Lower lobe of right lung (tissue), 2 donors: ENCODE measurements at places on chromosomes 6 and 20. TPM values are rescaled to one million over a fixed set of nuclear protein-coding genes. Genes with fewer than 3 reads are reported as not detected.

DNA sequence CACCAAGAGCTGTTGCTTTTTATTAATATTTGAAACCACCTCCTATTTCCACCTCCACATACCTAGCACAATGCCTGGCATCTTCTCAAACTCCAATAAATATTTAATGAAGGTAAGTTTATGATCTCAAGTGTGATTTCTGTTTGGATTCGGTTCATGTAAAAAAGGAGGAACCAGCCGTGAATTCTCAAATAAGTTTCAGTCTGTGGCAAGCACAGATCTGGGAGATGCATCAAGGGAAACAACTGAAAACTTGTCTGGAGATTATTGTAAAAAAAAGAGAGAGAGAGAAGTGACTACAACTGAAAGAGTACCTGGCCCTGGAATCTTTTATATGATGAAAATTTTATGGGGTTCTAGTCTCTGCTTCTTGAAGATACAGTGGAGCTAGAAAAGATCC, 52.8 kb upstream of the PNRC1 start:
- H3K27ac ChIP-seq: no peak overlapping the region
- no peaks in the 10 kb centered on the region for H3K27me3 ChIP-seq
- no peak for DNase-seq
- no peaks in the 10 kb centered on the region for H3K36me3 ChIP-seq

- no peak for DNase-seq
- H3K36me3 ChIP-seq: no peaks in the 10 kb centered on the region
- no peaks in the 10 kb centered on the region for H3K27me3 ChIP-seq
- no peak overlapping the region for H3K27ac ChIP-seq
- H3K4me1 ChIP-seq: no peaks in the 10 kb centered on the region
Observed at GRCh38 chr6:56193846-56194245, 53.5 kb downstream of the COL21A1 start.

Gene RPS10
- 956 TPM for total RNA-seq

DNA sequence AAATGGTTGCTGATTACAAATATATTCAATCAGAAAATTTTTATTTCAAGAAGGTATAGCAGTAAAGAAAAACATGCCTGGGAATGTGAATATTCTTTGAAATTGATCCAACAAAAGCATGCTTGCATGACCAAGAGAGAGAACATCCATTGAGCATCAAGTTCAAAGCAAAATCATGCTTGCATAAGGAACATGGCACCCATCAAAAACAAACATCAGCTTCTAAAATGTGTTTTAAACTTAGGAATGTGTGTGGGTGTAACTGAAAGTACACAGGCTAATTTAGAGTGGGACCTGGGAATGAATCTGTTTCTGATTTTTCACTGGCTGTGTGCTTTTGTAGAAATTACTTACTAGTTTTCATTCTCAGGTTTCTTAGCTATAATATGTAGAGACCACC, 5.6 kb downstream of the SLC17A5 start:
- peaks cover 19% of the 10 kb centered on the region for H3K4me1 ChIP-seq
- H3K27ac ChIP-seq: no peak overlapping the region
- H3K4me3 ChIP-seq: no peak overlapping the region
- no peaks in the 10 kb centered on the region for H3K27me3 ChIP-seq
- H3K36me3 ChIP-seq: peaks cover 19% of the 10 kb centered on the region
- DNase-seq: no peak

Gene SASH1
- total RNA-seq: 103 TPM

- H3K27ac ChIP-seq: no peak overlapping the region
- H3K27me3 ChIP-seq: no peaks in the 10 kb centered on the region
- no peak overlapping the region for H3K4me3 ChIP-seq
- DNase-seq: no peak
- H3K4me1 ChIP-seq: no peaks in the 10 kb centered on the region
Observed at GRCh38 chr6:76124018-76124417, 51.6 kb upstream of the IMPG1 start.

Gene NTSR1
- not detected for total RNA-seq

DNA sequence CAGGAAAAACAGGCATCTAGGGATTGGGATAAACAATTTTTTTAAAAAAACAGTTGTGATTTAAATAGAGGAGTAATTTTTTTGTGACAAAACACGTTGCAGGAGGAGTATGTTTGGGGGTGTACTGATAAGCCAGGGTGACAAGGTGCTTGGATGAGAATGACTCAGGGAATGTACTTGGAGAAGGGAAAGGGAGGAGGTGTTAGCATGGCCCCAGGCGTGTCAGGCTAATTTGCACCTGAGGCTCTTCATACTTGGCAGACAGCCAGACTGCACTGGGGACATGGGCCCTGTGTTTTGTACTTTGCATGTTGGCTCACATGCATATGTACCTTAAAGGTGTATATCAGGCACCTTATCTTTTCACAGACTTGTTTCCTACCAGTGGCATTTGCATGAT, 22.8 kb downstream of the PANK2 start:
- peak; percentile 57 for DNase-seq
- H3K27ac ChIP-seq: no peak overlapping the region
- H3K27me3 ChIP-seq: no peaks in the 10 kb centered on the region
- peaks cover 93% of the 10 kb centered on the region for H3K36me3 ChIP-seq
- no peak overlapping the region for H3K4me3 ChIP-seq

DNA sequence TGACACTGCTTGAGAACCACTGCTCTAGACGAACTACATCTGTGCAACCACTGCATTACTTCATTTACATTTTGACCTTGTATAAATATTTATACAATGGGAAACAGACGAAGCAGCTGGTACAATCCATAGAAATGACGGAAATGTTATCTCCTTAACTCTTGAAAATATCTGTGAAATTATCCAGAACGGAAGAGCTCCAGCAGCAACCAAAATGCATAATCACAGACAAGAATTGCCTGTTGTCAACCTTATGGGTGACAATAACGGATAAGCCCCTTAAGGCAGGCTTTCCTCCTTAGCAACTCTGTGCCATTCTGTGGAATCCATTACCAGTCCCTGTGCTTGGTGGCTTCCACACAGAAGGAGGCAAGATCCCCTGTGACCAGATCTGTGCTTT, 115.4 kb downstream of the DTNBP1 start:
- H3K4me1 ChIP-seq: peaks cover 37% of the 10 kb centered on the region
- no peak for DNase-seq
- no peaks in the 10 kb centered on the region for H3K27me3 ChIP-seq
- no peaks in the 10 kb centered on the region for H3K36me3 ChIP-seq
- no peak overlapping the region for H3K4me3 ChIP-seq
- H3K27ac ChIP-seq: no peak overlapping the region

GRCh38 chr6:110658631-110659211, 156.5 kb downstream of the CDK19 start:
- H3K27me3 ChIP-seq: no peaks in the 10 kb centered on the region
- DNase-seq: no peak
- H3K36me3 ChIP-seq: no peaks in the 10 kb centered on the region
- no peaks in the 10 kb centered on the region for H3K4me1 ChIP-seq
- H3K27ac ChIP-seq: no peak overlapping the region
- H3K4me3 ChIP-seq: no peak overlapping the region

GRCh38 chr6:122730775-122731386, 48.6 kb upstream of the FABP7 start:
- no peaks in the 10 kb centered on the region for H3K27me3 ChIP-seq
- H3K4me1 ChIP-seq: no peaks in the 10 kb centered on the region
- H3K36me3 ChIP-seq: no peaks in the 10 kb centered on the region
- H3K27ac ChIP-seq: no peak overlapping the region
- no peak for DNase-seq
- no peak overlapping the region for H3K4me3 ChIP-seq

Gene BCKDHB
- total RNA-seq: 13.8 TPM

DNA sequence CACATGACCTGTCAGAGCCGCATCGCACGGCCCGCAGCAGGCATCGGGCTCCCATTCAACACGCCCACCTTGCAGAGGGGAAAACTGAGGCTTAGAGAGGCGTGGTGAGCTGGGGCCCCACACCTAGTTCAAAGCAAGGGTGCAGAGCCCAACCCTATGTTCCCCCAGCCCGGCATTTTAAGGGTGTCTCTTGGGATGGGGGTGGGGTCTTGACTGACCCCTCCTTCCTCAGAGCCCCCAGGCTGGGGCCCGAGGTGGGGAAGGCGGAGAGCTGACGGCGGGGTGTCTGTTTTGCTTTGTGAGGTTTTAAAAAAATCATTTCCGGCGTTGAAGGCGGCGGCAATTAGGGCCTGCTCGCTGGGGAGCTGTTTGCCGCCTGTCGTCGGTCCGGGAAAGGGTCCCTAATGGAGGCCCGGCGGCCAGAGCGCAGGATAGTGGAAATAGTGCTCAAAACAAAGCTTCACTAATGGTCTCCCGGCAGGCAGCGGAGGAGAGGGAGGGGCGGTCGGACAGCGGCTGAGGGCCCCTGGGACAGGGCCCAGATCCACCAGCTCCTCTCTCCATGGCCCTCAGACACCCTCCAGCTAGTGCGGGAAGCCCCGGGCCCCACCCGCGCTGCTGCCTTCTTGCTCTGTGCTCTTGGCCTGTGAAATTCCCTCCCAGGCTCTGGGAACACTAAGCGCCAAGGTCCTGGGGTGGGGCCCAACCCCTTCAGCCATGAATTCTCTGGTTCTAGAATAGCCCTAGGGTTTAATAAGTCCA, 11.9 kb downstream of the VSTM2L start:
- no peaks in the 10 kb centered on the region for H3K36me3 ChIP-seq
- no peak for DNase-seq
- peak overlapping the region; percentile 41 for H3K4me3 ChIP-seq

DNA sequence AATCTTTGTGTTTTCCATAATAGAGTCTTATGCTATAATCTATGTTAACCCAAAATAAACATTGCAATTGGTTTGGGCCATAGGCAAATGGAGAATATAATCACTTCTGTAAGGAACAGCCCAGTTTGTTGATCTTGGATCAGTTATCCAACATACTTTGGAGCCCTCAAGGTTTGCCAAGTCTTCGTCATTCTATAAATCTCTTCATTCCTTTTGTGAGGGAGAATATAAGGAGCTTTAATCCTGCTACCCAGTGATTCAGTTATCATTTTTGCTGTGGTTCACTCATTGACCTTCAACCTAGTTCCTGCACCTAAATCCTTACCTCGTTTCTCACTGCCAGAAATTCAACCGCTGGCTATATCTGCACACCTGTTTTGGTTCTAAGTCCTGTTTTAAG, 500.3 kb upstream of the PTCHD4 start:
- no peak overlapping the region for H3K4me3 ChIP-seq
- no peak overlapping the region for H3K27ac ChIP-seq
- no peak for DNase-seq

- peaks cover 17% of the 10 kb centered on the region for H3K36me3 ChIP-seq
- DNase-seq: no peak
- peak overlapping the region; percentile 90 for H3K4me3 ChIP-seq
Observed at GRCh38 chr6:33789550-33789895, 593 bp upstream of the LEMD2 start.

- peak overlapping the region; percentile 75 for H3K27ac ChIP-seq
- H3K36me3 ChIP-seq: no peaks in the 10 kb centered on the region
- peaks cover 39% of the 10 kb centered on the region for H3K4me1 ChIP-seq
- no peaks in the 10 kb centered on the region for H3K27me3 ChIP-seq
Observed at GRCh38 chr6:158654498-158654897, 4.6 kb downstream of the SYTL3 start.

- no peak overlapping the region for H3K27ac ChIP-seq
- H3K4me1 ChIP-seq: no peaks in the 10 kb centered on the region
- no peak overlapping the region for H3K4me3 ChIP-seq
- no peaks in the 10 kb centered on the region for H3K36me3 ChIP-seq
- no peak for DNase-seq
- no peaks in the 10 kb centered on the region for H3K27me3 ChIP-seq
Observed at GRCh38 chr6:109920911-109921310, 57.2 kb upstream of the GPR6 start.

DNA sequence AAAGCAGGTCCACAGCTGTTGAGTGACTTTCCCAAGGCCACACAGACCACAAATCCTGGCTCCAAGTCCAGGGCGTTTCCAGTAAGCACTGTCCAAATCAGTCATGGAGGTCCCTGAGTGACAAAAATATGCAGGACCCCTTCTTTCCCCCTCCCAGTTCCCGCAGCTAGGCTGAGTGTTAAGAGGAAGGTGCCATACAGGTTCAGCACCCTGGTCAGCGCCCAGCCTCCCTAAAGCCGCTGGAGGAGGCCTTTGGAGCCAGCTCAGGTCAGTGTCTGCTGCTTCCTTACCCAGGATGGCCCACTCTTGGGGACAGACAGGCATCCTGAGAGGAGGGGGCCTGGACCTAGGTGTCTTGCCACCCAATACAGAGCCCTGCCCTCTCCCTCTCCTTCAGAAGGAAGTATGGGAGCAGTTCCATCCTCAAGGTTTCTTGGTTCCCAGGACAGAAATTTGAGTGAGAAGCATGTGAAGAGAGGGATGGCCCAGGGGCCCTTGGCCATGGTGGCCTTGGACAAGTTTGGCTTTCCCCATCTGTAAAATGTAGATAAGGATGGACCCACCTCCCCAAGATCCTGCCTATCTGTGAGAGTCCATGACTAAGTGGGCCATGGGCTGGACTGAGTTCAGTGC, 13.2 kb downstream of the TMEM74B start:
- H3K27me3 ChIP-seq: no peaks in the 10 kb centered on the region
- peaks cover 82% of the 10 kb centered on the region for H3K36me3 ChIP-seq
- H3K4me3 ChIP-seq: no peak overlapping the region
- no peaks in the 10 kb centered on the region for H3K4me1 ChIP-seq
- H3K27ac ChIP-seq: no peak overlapping the region

- no peak overlapping the region for H3K27ac ChIP-seq
- H3K4me3 ChIP-seq: no peak overlapping the region
- H3K36me3 ChIP-seq: peaks cover 4% of the 10 kb centered on the region
- no peaks in the 10 kb centered on the region for H3K4me1 ChIP-seq
- no peak for DNase-seq
- H3K27me3 ChIP-seq: no peaks in the 10 kb centered on the region
Observed at GRCh38 chr6:135319819-135320218, 138.7 kb downstream of the MYB start.

- H3K27ac ChIP-seq: no peak overlapping the region
- DNase-seq: no peak
- H3K27me3 ChIP-seq: no peaks in the 10 kb centered on the region
- H3K4me1 ChIP-seq: no peaks in the 10 kb centered on the region
- no peak overlapping the region for H3K4me3 ChIP-seq
- H3K36me3 ChIP-seq: no peaks in the 10 kb centered on the region
Observed at GRCh38 chr6:139457476-139457875, 83.0 kb upstream of the CITED2 start.

- H3K4me1 ChIP-seq: no peaks in the 10 kb centered on the region
- no peak overlapping the region for H3K27ac ChIP-seq
- H3K4me3 ChIP-seq: no peak overlapping the region
- H3K27me3 ChIP-seq: no peaks in the 10 kb centered on the region
- no peaks in the 10 kb centered on the region for H3K36me3 ChIP-seq
Observed at GRCh38 chr6:54291738-54292137, 16.5 kb upstream of the TINAG start.

Gene GSTA3
- 2.1 TPM for total RNA-seq

GRCh38 chr20:57867181-57867803, 157.5 kb upstream of the PMEPA1 start:
- no peak for DNase-seq
- no peaks in the 10 kb centered on the region for H3K4me1 ChIP-seq
- H3K36me3 ChIP-seq: no peaks in the 10 kb centered on the region
- no peak overlapping the region for H3K4me3 ChIP-seq
- no peak overlapping the region for H3K27ac ChIP-seq
- peaks cover 3% of the 10 kb centered on the region for H3K27me3 ChIP-seq
